ENCODE measurements at places on chromosomes 5 and 9.

GRCh38 chr9:127758843-127759242 is 19.6 kb downstream of the SH2D3C start:
- DNase-seq: no peak

DNA sequence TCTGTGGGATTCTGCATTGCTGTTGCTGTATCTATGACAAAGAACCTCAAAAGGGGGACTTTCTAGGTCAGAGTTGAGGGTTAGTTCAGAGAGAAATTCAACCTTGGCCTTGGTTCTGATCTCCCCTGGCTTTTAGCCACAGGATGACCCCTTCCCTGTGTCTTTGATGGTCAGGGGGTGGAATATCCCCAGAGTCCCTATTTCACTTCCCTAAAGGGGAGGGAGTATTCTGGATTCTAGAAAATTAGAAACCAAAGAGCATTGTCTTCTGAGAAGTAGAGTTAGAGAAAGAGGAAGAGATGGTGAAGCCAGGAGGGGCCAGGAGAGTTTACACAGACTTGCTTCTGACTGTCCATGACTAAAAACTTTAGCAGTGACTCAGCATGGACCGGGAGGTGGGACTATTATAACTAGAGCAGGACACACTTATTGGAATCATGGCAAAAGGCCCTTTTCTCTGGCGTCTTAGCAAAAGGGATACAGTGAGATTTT is 56.2 kb upstream of the LPAR1 start:
- DNase-seq: peak; percentile 38

DNA sequence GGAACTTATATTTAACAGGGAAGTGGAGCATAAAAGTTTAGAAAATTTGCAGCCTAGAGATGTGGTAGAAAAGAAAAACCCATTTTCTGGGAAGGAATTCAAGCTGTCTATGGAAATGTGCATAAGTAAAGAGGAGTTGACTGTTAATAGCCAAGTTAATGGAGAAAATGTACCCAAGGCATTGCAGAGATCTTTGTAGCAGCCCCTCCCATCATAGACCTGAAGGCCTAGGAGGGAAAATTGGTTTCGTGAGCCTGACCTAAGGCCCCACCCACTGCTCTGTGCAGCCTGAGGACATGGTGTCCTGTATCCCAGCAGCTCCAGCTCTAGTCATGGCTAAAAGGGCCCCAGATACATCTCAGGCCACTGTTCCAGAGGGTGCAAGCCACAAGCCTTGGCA is 772.4 kb upstream of the RIOK2 start:
- DNase-seq: no peak

- DNase-seq: peak; percentile 76
Measured at GRCh38 chr5:150129813-150130492, 25.7 kb downstream of the PDGFRB start.

- DNase-seq: no peak
Measured at GRCh38 chr5:143206196-143207053, 197.1 kb downstream of the NR3C1 start.

- no peak for DNase-seq
Measured at GRCh38 chr5:169213479-169213878, 87.5 kb downstream of the SLIT3 start.

GRCh38 chr9:98686961-98687855 is 21.5 kb downstream of the GABBR2 start:
- no peak for DNase-seq

- peak; percentile 37 for DNase-seq
Measured at GRCh38 chr5:59038798-59039295, 456.0 kb downstream of the RAB3C start.

All from tongue (tissue), 3 donors.